ENCODE measurements at places on chromosomes 16 and 17.

DNA sequence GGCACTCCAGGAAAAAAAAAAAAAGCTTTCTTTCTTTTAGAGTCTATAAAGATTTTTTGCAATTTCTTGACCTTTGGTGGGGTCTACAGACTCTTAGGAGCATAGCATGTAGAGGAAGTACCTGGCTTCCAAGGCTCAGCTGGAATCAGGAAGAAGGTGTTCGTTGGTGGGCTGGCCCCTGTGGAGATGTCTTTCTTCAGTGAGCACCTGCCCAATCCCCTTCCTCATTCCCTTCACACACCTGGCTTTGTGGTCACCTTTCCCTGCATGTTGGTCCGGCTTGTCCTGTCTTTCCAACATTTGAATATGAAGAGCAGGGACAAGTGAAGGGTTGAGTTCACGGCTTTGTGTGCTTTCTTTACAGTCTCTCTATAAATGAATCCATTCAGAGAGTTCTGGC, 352.4 kb downstream of the HAPSTR1 start:
- DNase-seq: no peak

DNA sequence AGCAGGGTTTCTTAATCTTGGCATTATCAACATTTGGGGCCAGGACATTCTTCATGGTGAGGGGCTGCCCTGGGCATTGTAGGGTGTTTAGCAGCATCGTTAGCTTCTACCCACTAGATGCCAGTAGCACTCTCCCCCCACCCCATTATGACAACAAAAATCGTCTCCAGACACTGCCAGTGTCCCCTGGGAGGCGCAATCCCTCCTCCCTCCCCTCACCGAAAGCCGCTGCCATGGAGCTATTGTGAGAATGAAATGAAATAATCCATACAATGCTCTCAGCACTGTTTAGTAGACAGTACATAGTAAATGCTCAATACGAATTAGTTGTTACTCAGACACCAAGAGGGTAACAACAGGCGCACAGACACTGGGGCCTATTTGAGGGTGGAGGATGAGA, 502.9 kb downstream of the NPIPA7 start:
- DNase-seq: no peak

GRCh38 chr17:77863814-77864161, 94.7 kb upstream of the TNRC6C start:
- no peak for DNase-seq

- no peak for DNase-seq
These were observed 74.9 kb upstream of the CBX4 start for GRCh38 chr17:79913896-79914812.

GRCh38 chr16:26970292-26970691, 96.4 kb upstream of the C16orf82 start:
- no peak for DNase-seq

GRCh38 chr16:79651363-79651762, 50.8 kb upstream of the MAF start:
- DNase-seq: no peak

- no peak for DNase-seq
These were observed 12.4 kb downstream of the TNRC6A start for GRCh38 chr16:24741862-24742261.

- no peak for DNase-seq
These were observed 132.6 kb downstream of the PITPNC1 start for GRCh38 chr17:67509390-67510287.

GRCh38 chr17:71398800-71399219, 722.0 kb upstream of the SOX9 start:
- DNase-seq: no peak

DNA sequence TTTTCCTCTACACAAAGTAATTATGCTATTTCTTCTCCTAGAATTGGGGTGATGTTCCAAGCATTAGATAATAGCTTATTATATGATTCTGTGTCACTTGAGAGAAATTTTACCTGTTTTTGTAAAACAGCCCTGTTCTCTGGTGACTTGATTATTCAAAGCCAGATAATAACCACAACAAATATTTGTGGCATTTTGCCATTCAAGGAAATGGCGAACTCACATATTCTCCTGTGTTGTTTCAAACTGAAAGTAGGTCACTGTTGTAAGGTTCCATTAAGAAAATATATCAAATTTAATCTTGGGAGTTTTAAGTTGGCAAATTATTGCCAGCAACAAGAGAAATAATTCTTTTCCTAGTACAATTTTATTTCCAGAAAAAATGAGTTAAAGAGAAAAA, 124.8 kb downstream of the STXBP4 start:
- no peak for DNase-seq

GRCh38 chr16:51569203-51569931, 418.3 kb upstream of the SALL1 start:
- no peak for DNase-seq

GRCh38 chr16:51161440-51162195, 10.5 kb upstream of the SALL1 start:
- DNase-seq: no peak

DNA sequence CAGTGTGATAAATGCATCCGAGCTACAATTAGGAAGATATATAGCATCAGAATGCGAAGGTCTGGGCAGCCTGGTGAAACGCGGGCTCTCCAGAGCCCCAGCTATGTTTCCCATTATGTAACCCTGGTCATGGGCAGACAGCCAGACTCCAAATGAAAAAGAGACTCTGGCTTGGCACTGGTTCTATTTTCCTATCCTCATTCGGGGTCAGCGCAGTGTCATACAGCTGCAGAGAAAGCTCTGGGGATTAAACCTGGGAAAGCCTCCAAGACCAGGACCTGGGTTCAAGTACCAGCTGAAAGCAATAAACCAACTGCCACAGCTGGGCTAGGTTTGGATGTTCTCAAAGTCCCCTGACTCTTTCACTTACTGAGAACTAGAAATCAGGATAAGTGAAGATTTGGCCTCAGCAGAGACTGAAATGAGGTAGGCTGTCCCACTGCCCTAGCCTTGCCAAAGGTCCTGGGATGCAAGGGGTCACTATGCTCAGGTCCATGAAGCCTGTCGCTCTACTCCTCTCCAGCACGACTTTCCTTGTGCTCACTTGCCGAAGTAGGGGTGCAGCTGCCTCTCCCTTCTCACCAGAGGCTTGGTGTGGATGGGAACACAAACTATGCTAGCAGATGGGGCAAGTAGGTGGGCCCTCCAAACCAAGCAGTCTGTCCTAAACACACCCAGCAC, 123.8 kb downstream of the SMG6 start:
- no peak for DNase-seq

GRCh38 chr17:2396568-2397246, 4.2 kb downstream of the MNT start:
- no peak for DNase-seq

DNA sequence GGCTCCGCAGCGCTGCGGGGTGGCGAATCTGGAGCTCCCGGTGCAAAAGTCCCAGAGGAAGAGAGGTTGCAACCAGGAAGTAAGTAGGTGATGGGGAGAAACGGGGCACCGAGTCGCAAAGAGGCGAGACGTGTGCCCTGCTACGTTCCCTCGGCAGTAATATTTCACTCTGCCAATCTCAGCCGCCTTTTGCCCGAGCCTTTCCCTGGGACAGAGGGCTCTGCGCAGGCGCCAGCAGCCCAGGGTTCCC, at the start of gene NR1D1:
TSS of gene NR1D1 (minus strand) at position 171 of the 250 bp plus-strand sequence. CDS start 495 bp downstream, outside the sequence.
- DNase-seq: no peak
